ENCODE measurements at places on chromosomes 2 and 18.
A peak's percentile ranks its signal among the peaks of the same experiment; 100 is the strongest.

DNA sequence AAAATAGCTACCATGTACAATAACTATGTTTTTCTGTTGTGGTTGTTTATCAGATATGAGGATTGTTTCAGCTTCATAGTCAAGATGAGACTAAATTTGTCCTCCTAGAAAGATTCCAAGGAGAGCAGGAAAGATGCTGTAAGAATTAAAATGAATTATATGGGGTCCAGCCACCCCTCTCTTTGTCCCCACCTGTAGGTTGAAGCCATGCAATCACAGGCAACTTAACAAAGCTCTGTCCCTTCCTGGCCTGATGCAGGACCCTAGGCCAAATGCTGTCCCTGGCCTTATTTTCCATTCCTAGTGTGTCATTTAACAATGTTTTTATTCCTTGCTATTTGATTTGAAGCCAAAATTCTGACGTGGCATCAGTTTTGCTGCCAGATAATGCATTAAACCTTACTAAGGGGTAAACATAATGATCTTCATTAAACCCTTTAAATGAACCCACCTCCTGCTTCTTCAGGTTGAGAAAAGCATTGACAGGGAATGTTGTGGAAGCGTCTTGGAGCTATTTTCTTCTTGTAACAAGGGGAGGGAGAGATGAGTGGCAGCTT lies 240.9 kb upstream of the ZNF521 start:
- no peak for DNase-seq

DNA sequence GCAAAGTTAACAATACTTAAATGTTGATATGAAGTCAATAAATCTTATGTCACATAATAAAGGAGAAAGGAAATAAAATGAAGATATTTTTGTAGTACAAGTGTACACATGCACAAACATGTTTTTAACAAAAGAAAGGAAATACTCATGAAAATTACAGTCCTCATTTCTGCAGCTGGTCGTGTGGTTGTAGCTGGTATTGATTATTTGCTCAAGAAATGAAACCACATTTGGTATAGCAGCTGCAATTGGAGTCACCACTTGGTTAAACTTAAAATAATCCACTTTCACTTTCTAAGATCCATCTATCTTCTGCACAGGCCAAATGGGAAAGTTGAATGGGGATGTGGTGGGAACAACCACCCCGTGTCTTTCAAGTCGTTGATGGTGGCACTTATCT lies 580.5 kb upstream of the NRXN1 start:
- DNase-seq, result no peak

DNA sequence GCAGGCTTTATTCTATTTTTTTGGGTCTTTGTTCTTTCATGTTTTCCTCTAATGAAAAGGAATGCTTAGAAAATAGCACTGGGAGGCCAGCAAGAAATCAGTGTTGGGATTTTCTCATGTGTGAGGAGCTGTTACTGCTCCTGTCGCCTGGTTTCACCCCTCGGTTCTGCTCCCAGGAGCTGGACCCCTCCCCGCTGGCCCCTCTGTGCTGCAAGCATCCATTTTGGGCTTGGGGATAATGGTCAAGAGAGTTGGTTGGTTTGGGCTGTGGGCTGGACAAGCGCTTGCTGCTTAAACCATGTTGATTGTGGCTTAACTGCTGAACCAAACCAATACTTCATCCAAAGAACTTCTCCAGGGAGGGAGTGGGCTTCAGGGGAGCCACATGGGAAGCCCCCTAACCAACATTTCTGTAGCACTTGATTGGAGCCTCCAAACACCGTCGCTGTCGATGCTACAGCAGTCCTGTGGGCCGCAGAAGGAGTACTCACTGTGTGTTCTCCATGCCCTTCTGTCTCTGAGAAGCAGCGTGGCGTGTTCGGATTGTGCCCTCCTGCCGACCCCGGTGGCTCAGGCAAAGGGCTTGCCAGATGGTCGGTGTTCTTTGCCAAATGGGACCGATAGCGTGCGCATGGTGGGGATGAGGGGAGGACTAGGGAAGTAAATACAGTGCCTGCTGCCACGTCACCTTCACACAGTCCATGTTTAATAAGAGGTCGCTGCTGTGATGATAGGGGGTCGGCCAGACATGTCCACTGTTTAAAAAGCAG lies 40.0 kb downstream of the AGAP1 start:
- no peak for DNase-seq

GRCh38 chr2:113061896-113062770 lies 3.1 kb downstream of the IL36RN start:
- DNase-seq, result no peak

GRCh38 chr2:240964704-240965295 lies 33.6 kb upstream of the SNED1 start:
- DNase-seq, result no peak

DNA sequence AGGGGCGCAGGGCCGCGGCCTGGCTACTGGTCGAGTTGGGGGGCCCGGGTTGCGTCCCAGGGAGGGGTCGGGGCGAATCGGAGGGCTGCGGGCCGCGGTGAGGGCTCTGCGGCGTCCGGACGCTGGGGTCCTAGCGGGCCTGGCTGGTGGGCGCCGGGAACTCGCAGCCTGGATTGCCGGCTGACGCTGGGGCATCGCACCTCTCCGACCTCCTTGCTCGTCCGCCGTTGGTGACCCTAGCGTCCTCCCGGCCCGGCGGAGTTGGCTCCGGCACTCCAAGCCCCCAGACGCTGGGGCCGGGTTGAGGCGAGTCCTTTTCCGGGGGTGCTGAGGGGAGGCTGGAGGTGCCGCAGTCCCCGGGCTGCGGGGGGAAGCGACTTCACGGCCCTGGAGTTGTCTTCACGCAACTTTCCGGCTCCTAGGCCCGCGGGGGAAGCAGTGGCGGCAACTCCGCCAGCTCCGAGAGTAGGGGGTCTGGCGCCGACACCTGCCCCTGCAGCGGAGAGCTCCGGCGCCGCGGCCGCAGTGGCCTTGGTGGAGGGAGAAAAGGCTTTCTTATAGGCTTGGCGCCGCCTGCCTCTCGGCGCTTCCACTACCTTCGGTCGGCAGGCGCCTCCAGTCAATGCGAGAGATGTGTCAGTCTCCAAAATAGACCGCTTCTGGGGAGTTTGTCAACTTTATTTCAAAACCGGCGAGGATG lies 70.3 kb downstream of the HAUS1 start:
- DNase-seq, result no peak

GRCh38 chr2:2230433-2230817 lies 100.7 kb downstream of the MYT1L start:
- peak; percentile 35 for DNase-seq

DNA sequence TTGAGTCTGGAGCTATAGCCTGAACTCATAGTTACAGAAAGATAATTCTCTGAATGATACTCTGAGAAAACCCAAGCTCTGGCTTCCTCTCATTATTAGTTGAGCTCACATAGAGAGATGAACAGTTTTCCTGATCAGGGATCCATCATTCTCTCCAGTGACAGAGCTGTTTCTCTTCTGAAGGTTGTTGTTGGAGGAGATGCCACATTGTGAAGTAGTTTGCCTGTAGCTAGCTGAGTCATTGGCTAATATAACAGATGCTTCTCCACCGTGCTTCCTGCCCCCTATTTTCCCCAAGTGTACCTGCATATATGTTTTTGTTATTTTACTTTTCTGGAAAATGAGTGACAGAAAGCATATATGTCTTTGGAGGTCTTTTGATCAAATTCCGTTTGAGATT lies 64.6 kb downstream of the OSBPL6 start:
- DNase-seq, result no peak

DNA sequence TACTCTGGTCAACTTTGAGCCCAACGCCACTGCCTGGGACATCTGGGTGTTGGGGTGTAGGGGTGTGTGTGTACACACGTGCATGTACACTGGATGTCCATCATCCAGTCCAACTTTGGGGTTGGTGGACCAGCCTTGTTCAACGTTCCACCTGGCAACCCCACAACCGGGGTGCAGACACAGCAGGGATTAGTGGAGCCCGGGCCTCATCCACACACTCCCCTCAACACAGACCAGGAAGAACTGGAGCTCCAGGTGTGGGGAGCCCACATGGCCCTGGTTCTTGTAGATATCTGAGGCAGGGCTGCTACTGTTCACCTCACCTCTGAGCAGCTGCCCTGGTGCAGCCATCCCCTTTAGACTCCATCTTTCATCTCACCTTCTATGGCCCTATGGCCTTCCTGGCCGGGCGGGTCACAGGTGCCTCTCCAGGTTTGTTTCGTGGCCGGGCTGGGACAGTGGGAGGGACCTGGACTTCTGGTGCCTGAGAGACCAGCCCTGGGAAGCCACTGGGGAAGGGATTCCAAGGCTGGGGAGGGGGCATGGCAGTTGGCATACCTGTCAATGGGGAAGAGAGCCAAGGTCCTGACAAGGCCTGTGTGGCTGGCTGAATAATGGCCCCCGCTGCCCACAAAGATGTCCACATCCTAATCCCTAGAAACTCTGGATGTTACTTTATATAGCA lies 7.5 kb downstream of the NEU2 start:
- DNase-seq, result no peak

GRCh38 chr2:29201979-29202378 lies 86.8 kb downstream of the CLIP4 start:
- DNase-seq, result no peak

DNA sequence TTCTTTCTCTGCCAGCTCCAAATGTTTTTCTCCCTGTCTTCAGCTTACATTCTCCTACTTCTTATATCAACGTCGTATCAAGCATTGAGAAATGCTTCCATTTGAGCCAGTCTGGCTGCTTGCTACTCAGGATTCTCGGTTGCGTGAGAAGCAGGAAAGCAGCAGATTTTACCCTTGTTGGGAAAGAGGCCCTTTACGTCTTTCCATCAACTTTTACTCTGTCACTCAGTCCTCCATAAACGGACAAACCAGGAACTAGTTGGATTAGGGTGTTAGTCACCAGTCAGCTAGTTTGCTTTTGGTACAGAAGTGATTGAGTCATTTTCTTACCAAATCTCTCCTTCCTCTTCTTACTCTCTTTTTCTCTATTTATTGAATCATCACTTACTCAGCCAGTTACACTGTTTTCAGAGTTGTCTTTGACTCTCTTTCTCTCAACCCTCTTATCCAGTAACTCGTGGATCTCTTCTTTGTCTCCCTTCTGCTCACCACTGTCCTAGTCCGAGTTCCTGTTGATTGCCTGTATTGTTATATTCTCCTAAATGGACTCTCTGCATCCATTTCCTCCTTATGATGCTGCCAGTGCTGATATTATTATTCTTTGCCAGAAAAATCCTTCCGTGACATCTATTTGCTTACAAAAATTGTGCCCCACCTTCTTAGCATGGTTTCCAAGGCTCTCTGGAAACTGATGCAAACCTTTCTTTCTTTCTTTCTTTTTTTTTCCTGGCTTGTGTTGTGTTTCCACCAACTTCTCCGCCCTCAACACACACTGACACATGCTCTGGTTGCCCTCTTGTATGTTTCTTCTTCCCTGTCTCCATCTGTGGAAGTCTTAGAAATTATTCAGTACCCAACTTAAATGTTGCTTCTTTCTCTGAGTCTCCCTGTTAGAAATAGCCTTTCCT lies 61.5 kb downstream of the VRK2 start:
- no peak for DNase-seq

DNA sequence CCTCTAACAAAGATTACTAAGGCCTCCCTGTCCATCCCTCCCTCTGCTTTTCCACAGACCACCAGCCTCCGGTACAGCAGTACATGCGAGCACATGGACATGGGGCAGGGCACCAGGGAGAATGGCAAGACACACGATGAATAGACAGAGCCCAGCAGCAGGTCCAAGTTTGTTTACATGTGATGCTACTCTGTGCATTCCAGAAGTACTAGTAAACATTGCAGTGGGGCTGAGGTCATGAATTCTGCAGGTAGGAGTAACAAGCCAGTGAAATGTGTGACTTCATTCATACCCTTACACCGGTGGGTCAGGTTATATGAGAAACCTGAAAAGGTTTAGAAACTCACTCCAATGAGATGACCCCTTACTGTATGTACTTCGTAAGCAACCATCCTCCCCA lies 205.7 kb downstream of the BCL11A start:
- no peak for DNase-seq

GRCh38 chr18:5574843-5575242 lies 31.0 kb upstream of the EPB41L3 start:
- no peak for DNase-seq

GRCh38 chr18:42872838-42873237 lies 242.6 kb downstream of the RIT2 start:
- DNase-seq, result no peak

GRCh38 chr2:210092791-210093190 lies 78.4 kb downstream of the KANSL1L start:
- no peak for DNase-seq

DNA sequence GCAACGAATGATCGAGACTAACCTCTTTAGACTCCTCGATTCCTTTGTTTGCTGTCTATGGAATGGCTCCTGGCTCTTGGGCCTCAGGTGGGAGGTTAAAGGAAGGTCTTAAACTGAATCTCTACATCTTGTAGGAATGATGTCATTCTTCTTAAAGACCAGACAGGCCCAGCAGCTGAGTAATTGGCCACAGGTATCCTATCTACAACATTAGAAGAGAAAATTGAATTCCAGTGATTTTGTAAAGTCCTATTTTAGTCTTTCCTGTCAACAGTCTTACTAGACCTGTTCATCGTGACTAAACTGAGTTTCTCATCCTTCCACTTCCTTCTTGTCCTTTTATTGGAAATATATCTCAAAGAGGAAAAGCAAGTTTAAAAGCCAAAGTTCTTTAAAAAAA lies 274.8 kb downstream of the ALPK2 start:
- no peak for DNase-seq

GRCh38 chr18:26091047-26091630 lies 726 bp upstream of the SS18 start:
- no peak for DNase-seq

GRCh38 chr18:23662309-23663263 lies at the start of gene ANKRD29:
ANKRD29 (minus strand) TSS chr18:23662911; CDS start chr18:23662730, 181 bp downstream.
- no peak for DNase-seq

DNA sequence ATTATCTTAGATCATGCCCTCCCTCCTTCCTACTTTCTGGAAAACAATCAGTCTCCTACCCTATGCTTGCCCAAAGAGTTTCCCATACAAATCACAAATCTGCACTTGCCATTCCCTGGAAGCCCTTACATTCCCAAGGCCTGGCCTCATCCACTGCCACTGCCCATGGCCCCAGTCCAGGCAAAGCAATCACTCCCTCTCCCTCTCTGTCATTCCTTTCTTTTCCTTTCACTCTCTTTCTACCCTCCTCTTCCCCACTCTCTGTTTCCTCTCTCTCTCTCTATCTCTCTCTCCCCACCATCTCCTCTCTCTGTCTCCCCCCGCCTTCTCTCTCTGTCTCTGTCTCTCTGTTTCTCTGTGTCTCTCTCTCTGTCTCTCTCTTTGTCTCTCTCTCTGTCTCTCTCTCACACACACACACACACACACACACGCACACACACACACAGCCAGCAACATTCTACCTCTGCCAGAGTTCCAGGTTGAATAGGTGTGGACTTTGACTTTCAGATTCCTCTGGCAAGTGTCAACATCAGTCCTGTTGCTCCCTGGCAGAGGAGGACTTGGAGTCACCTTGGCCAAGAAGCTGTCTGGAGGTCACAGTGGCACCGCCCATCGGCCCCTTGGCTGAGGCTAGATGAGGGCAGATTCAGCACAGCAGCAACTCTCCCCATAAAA lies 43.7 kb upstream of the NAT8 start:
- no peak for DNase-seq

DNA sequence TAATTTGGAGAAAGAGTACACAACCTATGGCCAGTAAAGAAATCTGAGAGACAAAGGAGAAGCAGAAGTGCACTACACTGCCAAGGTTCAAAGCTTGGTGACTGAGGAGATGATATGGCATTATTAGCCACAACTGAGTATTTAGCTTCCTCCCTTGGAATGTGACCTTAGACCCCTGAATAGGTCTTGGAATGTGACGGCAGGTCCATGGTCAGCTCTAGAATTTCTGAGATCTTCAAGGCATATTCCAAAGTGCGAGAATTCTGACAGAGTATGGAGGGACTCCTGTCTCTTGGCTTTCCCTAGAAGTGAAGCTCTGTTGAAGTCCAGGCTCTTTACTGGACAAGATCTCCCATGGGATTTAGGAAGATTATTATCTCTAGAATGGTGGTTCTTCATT lies 130.0 kb upstream of the FN1 start:
- no peak for DNase-seq

Measured in NCI-H2029 treated with DMSO at 0.1 percent for 48 hours (cell line).